ENCODE measurements at places on chromosomes 1 and 21.

DNA sequence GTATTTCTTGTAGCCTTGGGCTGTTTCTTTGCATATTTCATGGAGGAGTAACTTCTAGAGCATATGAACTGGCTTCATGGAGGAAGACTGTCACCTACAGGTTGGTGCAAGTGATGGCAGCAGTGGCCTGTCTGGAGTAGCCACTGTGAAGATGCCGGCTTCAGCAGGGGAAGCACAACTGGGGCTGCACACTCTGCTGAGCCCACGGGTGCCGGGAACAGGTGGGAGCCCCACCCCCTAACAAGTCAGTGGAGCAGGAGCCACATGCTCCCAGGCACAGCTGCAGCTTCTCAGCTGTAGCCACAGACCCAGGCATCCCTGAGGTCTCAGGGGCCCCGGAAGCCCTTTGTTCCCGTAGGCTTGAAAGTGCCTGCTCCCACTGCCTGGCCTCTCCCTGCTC lies 43.2 kb upstream of the C1orf185 start:
- H3K27me3 ChIP-seq: peaks cover 21% of the 10 kb centered on the region
- H3K27ac ChIP-seq: no peak overlapping the region
- no peaks in the 10 kb centered on the region for H3K4me1 ChIP-seq
- no peak for DNase-seq
- H3K36me3 ChIP-seq: peaks cover 25% of the 10 kb centered on the region
- H3K4me3 ChIP-seq: no peak overlapping the region

DNA sequence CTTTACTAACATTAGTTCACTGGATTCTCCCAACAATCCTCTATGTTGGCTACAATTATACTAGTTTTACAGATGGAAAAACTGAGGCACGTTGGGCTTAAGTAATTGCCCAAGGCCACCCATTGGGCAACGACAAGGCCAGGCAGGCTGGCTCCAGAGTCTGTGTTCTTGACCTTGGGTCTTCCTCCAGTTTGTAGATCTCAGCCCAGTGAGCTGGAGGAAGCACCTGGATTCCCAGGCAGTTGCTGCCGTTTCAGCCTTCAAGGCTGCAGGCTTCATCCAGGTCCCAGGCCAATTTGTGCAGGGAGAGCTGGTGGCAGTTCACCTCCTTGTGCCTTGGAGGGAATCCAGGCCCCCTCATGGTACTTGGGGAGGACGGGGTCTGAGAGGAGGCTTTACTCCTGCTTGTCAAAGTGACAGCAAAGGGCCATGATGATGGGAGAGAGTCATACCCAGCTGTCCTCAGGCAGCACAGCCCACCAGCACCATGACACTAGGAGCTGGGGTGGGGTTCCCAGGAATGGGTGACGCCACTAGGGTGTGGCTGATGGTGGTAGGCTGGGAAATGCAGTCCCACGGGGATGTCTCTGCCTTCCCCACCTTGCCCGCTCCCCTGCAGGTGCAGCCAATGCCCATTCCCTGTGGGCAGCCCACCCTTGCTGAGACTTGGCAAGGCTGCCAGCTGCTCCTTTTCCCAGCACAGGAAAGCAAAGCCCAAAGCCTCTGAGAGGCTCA lies 27.1 kb downstream of the PKP1 start:
- H3K27me3 ChIP-seq: peaks cover 21% of the 10 kb centered on the region
- H3K27ac ChIP-seq: no peak overlapping the region
- H3K4me3 ChIP-seq: no peak overlapping the region
- peaks cover 7% of the 10 kb centered on the region for H3K4me1 ChIP-seq
- no peak for DNase-seq

GRCh38 chr1:186768906-186769305 lies 59.8 kb upstream of the PLA2G4A start:
- no peaks in the 10 kb centered on the region for H3K27me3 ChIP-seq
- H3K4me1 ChIP-seq: no peaks in the 10 kb centered on the region
- H3K4me3 ChIP-seq: no peak overlapping the region
- no peak overlapping the region for H3K27ac ChIP-seq

- H3K27ac ChIP-seq: peak overlapping the region; percentile 82
- peak overlapping the region; percentile 99 for H3K4me3 ChIP-seq
- H3K27me3 ChIP-seq: no peaks in the 10 kb centered on the region
- peaks cover 7% of the 10 kb centered on the region for H3K36me3 ChIP-seq
These were observed 2.2 kb downstream of the ZNF436 start for GRCh38 chr1:23367451-23367790.

DNA sequence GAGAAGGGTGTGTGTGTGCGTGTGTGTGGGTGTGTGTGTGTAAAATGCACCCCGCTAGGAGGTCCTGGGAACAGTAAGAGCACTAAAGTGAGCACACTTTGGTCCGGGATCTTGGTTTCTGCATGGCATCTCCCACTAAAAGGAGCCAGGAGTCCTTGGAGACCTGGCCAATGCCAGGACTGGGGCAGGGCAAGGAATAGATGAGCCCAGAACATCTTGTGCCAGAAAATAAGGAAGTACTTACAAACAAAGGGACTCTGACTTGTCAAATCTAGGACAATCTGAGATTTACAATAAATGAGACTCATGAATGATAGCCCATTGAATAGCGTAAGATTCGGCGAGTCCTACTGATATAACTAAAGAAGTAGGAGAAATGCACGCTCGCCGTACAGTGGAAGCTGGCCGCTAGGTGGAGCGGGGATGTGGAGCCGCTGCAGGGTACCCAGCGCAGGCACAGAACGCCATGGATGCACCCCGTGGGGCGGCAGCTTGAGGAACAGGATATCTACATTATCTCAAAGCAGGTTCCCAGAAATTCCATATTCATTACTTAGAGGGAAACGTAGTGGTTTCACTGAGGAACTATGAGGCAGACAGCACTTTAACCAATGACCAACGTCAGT lies 7.1 kb downstream of the SLC37A1 start:
- H3K27me3 ChIP-seq: no peaks in the 10 kb centered on the region
- peaks cover 14% of the 10 kb centered on the region for H3K36me3 ChIP-seq
- H3K27ac ChIP-seq: no peak overlapping the region
- H3K4me3 ChIP-seq: no peak overlapping the region
- H3K4me1 ChIP-seq: peaks cover 65% of the 10 kb centered on the region

DNA sequence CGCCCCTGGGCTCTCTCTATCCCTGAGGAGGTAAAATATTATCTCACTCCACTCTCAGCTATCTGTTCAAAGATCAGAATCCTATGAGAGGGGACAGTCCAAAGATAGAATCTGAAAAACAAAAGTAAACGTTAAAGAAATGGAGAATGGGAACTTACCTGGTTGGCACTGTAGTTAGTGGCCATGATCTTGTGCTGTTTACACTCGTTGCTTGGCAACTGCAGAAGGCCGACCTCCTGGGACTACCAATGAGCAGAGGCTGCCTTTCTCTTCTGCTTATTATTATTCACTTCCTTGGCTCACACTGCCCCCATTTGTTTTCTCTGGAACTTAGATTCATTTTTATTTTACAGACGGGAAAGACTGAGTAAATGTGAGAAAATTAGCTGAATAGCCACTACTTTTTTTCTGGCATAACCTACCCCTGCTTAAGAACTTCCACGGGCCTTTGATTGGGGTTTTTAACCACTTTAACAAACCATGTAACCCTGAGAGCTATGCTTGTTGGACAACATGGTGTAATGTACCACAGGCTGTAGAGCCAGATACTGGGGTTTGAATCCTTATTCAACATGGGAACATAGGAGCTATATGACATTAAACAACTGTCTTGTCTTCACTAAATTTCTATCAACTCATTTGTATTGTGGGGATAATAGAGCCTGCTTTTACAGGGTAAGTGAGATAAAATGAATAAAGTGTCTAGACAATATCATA lies at the start of gene CFAP126:
Gene CFAP126 (minus strand): TSS at position 193 of the 717 bp plus-strand sequence. CDS start 8 bp downstream, at position 185.
- H3K4me1 ChIP-seq: peaks cover 9% of the 10 kb centered on the region
- peak within 1 kb of the TSS; percentile 78 for H3K27ac ChIP-seq
- no peaks in the 10 kb centered on the region for H3K27me3 ChIP-seq
- no peaks in the 10 kb centered on the region for H3K36me3 ChIP-seq
- no peak within 1 kb of the TSS for H3K4me3 ChIP-seq

DNA sequence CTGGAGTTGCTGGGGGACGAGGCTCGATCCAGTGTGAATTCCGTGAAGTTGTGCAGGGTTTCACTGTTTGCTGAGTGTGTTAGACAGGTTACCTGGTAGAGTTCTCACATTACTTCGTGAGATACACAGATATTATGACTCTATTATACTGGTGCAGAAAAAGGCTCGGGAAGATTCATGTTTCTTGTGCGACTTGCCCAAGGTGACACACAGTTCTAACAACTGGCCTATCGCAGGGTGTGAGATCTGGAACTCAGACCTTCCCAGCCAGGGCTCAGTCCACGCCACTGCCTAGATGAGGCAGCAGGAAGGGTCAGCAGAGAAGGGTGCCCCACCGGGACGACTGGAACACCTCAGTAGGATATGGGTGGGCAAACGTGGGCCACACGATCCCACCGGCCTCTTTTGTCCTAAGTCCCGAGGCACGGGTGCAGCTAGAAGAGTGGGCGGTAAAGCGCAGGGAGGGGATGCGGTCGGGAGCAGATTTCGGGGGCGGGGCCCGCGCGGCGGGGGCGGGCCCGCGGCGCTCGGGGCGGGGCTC lies 296 bp upstream of the RNPEP start:
- H3K27me3 ChIP-seq: no peaks in the 10 kb centered on the region
- H3K36me3 ChIP-seq: no peaks in the 10 kb centered on the region
- peak overlapping the region; percentile 95 for H3K4me3 ChIP-seq
- H3K27ac ChIP-seq: peak overlapping the region; percentile 92
- H3K4me1 ChIP-seq: peaks cover 24% of the 10 kb centered on the region
- DNase-seq: peak; percentile 68

DNA sequence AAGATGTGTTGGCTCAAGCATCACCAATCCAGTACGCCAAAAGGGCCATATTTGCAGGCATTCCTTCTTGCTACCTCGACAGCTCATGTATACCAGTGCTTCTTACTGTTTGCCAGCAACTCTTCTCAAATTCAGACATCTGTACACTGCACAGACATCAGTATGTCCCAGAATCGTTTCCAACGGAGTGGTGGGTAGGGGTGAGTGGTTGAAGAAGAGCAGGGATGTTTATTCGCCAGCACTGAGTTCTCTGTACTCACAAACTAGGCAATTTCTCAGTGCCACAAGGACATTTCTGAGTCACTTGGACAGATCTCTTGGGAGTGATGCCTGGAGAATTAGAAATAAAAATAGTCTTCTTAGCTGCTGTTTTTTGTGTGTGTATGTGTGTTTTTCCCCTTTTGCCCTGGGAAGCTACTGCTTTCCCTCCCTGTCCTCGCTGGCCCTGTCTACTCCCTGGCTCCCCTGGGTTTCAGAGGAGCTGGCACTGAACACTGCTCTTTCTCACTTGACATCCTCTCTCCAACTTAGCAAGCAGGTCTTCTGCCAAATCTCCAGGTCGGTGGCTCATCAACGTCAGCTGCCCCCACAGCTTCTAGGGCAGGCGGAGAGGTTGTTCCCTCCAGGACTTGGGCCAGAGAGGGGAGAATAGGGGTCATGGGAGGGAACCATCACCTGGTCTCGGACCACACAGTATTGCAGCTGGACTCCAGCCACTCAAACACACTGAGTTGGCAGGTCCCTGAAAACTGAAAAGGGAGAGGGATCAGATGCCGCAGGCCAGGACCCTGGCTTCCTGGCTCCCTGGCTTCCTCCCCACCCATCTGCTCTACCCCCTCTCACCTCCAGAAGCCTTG lies 90.5 kb downstream of the NMNAT2 start:
- H3K27ac ChIP-seq: no peak overlapping the region
- H3K27me3 ChIP-seq: peaks cover 27% of the 10 kb centered on the region
- H3K4me1 ChIP-seq: no peaks in the 10 kb centered on the region
- H3K36me3 ChIP-seq: no peaks in the 10 kb centered on the region
- DNase-seq: no peak

- H3K36me3 ChIP-seq: no peaks in the 10 kb centered on the region
- no peak for DNase-seq
- no peak overlapping the region for H3K4me3 ChIP-seq
- H3K27ac ChIP-seq: no peak overlapping the region
- H3K4me1 ChIP-seq: no peaks in the 10 kb centered on the region
- H3K27me3 ChIP-seq: peaks cover 14% of the 10 kb centered on the region
These were observed 105.1 kb downstream of the NMNAT2 start for GRCh38 chr1:183313063-183313462.

DNA sequence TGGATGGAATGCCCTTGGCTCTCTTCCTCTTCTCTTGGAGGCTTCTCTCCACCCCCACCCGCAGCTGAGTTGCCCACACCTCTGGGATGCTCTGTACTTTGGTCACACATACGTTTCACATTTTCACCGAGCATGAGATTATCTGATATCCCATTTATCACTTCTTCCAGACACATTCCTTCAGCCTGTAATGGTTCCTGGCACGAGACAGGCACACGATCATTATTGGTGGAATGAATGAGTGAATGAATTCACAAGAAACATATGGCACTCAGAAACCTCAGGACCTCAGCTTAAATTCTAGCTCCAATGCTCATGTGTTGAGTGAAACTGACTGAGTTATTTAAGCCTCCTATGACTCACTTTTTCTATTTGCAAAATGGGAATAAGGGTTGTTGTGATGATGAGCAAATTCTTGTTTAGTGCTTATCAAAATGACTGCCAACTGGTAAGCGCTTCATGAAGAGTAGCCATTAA lies 242.7 kb upstream of the JUN start:
- no peaks in the 10 kb centered on the region for H3K36me3 ChIP-seq
- no peak for DNase-seq
- H3K4me3 ChIP-seq: no peak overlapping the region
- H3K27ac ChIP-seq: peak overlapping the region; percentile 68
- no peaks in the 10 kb centered on the region for H3K4me1 ChIP-seq
- no peaks in the 10 kb centered on the region for H3K27me3 ChIP-seq

DNA sequence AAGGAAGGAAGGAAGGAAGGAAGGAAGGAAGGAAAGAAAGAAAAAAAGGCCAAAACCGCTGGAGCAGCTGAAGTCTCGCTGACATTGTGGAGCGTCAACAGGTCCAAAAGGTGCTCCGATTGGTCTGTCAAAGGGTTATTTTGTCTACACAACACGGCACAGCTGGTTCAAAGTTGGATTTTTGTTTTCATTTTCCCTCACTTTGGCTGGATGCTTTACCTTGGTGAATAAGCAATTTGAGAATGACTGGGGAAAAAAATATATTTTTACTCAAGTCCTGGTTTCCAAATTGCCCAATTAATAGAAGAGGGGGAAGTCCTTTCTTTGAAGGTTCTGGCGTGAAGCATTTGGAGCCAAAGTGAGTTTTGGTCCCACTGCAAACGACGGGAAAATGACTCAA lies 19.3 kb upstream of the PAX7 start:
- H3K4me1 ChIP-seq: no peaks in the 10 kb centered on the region
- no peaks in the 10 kb centered on the region for H3K27me3 ChIP-seq
- no peak overlapping the region for H3K4me3 ChIP-seq
- no peaks in the 10 kb centered on the region for H3K36me3 ChIP-seq
- H3K27ac ChIP-seq: no peak overlapping the region
- DNase-seq: no peak

GRCh38 chr1:151961833-151962232 lies 31.8 kb downstream of the S100A10 start:
- peaks cover 3% of the 10 kb centered on the region for H3K27me3 ChIP-seq
- H3K36me3 ChIP-seq: no peaks in the 10 kb centered on the region

DNA sequence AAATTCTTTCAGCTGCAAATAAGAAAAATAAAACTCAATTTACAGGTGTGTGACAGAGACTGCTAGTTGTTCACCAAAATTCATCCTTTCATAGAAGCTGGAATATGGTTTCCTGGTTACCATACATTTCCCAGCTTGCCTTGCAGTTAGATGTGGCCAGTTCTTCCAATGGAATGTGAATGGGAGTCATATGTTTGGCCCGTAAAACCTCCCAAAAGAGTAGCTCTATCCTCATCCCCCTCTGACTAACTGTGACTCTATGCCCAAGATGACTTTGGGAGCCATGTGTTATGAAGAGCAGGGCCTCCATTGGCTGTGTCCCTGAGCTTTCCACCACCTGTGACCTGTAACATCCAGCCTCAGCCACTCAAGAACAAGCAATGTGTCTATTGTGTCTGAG lies 90.6 kb upstream of the NGF start:
- no peak overlapping the region for H3K4me3 ChIP-seq
- H3K4me1 ChIP-seq: no peaks in the 10 kb centered on the region
- DNase-seq: no peak

Data from naive thymus-derived CD8-positive, alpha-beta T cell (primary cell).